Occipital lobe (tissue), 3 donors: ENCODE measurements at places on chromosomes 2 and 18. TPM values are rescaled to one million over a fixed set of nuclear protein-coding genes. Genes with fewer than 3 reads are reported as not detected.

Gene POTEJ
- not detected for total RNA-seq

Gene FZD7
- 7.0 TPM for total RNA-seq

Gene ABCG5
- under 0.01 TPM for total RNA-seq

Gene EVX2
- total RNA-seq, result not detected

Gene MRO
- 0.94 TPM for total RNA-seq
